Left cardiac atrium (tissue), 4 donors: ENCODE measurements at places on chromosomes 3 and 15.

DNA sequence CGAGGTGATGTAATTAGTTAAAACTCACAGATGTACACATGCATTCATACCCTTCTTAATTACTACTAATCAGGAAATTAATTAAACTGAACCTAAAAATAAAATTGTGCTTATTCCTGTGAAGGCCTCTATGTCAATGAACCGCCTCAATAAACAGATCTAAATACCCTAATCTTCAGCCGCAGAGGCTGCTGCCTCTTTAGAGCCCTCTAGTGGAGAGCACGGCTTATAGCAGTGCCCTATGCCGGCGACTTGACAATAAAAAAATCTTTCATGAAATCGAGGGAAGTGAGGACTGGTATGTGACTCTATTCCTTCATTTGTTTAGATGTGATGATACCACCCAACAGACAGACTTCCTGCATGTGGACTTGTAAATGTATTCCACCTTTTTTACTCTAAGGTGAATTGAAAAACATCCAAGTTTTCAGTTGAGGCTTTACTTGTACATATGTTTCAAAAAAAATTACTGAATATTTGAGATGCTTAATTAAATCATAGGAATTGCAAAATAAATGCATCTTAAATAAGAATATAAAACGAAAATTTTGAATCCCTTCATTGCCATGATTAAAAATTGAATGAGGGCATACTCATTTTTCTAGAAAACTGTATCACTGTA lies 8.3 kb upstream of the EPHA3 start:
- DNase-seq, result no peak

DNA sequence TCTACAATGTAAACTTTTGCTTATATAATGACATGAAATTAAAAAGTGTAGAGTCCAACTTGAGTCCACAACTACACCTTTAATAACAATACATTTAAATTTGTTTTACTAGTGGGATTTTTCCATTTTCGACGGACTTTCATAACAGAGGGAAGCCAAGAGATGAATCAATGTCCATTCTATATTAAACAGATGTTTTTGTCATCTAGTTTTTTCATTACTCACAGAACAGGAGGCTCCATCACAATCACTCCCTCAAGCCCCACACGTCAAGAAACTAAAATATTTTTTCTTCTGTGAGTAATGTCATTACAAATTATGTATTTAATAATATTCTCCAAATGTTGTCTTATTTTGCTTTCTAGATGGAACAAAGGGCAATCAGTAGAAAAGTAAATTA lies 932.9 kb downstream of the ROBO1 start:
- DNase-seq, result no peak

DNA sequence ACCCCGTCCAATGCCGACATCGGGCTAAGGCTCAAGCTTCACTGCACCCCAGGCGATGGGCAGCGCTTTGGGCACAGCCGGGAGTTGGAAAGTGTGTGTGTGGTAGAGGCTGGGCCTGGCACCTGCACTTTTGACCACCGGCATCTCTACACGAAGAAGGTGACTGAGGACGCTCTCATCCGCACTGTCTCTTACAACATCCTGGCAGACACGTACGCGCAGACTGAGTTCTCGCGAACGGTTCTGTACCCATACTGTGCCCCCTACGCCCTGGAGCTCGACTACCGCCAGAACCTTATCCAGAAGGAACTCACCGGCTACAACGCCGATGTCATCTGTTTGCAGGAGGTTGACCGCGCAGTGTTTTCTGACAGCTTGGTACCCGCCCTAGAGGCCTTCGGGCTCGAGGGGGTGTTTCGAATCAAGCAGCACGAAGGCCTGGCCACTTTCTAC lies 1.0 kb downstream of the PDE12 start:
- no peak for DNase-seq

- DNase-seq, result no peak
These were observed 735 bp downstream of the STIMATE start for GRCh38 chr3:52896613-52897012.

- DNase-seq, result no peak
These were observed 4.1 kb downstream of the OR4F6 start for GRCh38 chr15:101807345-101807945.

DNA sequence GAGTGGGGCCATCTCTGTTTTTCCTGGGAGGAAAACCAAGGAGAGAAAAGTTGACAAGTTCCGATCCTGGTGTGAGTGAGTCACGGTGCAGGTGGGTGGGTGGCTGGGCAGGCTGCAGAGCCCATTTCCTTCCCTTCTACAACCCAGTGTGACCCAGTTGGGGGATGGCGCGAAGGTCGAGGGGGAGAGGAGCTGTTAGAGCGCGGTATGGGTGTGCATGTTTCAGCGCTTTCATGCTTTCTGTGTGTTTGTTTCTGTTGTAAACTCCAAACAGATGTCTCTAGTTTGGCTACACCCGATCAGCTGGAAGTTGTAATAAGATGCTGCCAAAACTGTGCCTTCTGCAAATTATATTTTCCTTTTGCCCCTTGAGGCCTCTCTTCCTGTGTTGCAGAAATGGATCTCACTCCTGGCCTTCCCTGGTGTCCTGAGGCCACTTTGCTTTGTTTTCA lies 3.8 kb downstream of the FAM43A start:
- no peak for DNase-seq

- no peak for DNase-seq
These were observed 48.0 kb downstream of the PGPEP1L start for GRCh38 chr15:98959640-98960007.

DNA sequence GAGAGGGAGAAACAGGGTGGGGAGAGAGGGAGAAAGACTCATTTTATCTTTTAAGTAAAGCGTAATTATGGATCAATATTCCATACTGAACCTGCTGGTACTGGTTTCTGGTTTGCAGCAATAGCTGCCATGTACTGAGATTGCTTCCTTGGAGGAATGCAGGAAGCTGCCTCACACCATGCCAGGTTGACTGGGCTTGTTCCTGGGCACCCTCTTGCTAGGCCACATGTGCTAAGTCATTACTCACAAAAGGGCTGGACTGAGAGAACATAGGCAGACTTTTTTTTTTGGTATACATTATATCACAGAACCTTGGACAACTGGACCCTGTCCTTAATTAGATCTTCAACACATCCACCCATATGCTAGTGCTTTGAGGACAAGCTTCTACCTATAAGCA lies 193.4 kb downstream of the ZNF621 start:
- DNase-seq, result no peak

DNA sequence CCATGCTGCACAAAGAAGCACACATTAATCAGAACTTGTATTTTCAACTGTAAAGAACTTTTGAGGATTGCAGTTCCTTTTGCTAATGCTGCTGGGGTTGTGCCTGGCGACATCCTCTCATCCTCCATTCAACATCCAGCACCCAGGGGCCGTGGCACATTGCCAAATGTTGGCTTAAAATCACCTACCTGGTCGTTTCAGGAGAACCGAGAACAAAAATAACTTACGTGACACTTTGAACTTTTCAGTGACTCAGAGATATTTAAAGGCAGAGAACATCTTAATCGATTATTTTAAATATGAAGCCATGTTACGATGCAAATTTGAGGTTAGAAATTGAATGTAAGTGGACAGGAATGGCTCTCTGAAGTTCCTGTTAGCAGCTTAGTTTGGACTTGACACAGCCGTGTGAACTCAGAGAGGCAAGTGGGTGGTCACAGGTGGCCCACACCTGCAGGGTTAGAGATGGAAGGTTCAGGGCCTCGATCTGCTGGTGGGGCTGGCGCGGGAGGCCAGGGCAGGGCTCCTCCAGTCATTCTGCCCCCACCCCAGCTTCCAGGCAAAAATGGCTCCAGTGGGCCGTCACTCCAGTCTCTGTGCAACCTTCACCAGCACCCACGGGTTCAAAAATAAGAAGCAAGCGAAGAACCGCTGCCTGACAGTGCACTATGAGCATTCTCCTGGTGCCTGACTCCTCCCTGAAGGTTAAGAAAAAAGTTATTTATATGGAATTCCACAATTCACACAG lies 12.2 kb downstream of the LRRK1 start:
- no peak for DNase-seq

GRCh38 chr3:37024092-37024491 lies 30.8 kb downstream of the MLH1 start:
- DNase-seq, result no peak

- no peak for DNase-seq
These were observed 443.4 kb upstream of the CDIN1 start for GRCh38 chr15:36136049-36136448.

GRCh38 chr15:82999905-83000671 lies 11.4 kb downstream of the C15orf40 start:
- DNase-seq, result no peak

GRCh38 chr3:196712514-196713413 lies 587 bp downstream of the PIGX start:
- peak; percentile 77 for DNase-seq

DNA sequence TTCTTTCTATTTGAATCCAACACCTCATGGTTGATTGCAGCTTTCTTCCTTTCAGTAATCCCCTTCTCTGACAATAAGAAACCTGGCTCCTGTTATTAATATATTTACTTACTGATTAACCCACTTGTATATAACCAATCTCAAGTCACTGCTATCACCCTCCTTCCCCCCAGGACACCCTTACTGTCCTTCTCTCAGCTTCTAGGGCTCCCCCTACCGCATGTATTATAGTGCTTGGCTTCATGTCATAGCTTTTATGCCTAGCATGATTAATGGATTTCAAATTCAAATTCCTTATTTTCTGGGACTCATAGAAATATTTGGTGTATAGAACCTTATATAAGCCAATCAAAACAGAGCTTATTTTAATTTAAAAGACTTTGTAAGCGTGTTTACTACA lies 75.7 kb upstream of the BNIP2 start:
- no peak for DNase-seq

DNA sequence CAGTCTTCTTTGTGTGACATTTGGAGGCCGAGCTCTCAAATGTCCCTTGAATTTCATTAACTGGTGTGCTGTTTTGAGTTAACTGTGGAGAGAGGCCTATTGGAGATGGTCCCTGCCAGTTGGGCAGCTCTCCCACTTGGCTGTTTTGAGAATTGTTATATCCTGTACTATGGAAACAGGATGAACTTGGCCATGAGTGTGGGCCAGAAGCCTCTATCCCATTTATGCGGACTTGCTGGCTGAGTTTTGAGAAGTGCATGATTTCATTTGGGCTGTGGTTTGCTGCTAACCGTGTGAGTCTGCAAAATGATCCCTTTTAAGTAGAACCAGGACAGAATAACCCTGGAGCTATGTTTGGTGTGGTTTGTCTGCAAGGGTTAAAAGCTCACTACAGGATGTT lies 366.0 kb downstream of the PTPRG start:
- peak; percentile 84 for DNase-seq

GRCh38 chr3:115785782-115786181 lies 162.5 kb downstream of the GAP43 start:
- no peak for DNase-seq

GRCh38 chr3:97187771-97188170 lies 373.4 kb downstream of the EPHA6 start:
- no peak for DNase-seq

- DNase-seq, result peak; percentile 90
These were observed 9.1 kb upstream of the LEKR1 start for GRCh38 chr3:156816794-156817645.

- no peak for DNase-seq
These were observed 364.1 kb downstream of the MFSD1 start for GRCh38 chr3:159165961-159166360.

GRCh38 chr3:98038286-98038685 lies 3.2 kb upstream of the GABRR3 start:
- DNase-seq, result no peak

GRCh38 chr15:80480909-80481308 lies 76.7 kb downstream of the ARNT2 start:
- DNase-seq, result peak; percentile 72

GRCh38 chr3:9229325-9229724 lies 20.1 kb downstream of the SRGAP3 start:
- no peak for DNase-seq

GRCh38 chr3:102181175-102181920 lies 253.5 kb upstream of the ZPLD1 start:
- no peak for DNase-seq

DNA sequence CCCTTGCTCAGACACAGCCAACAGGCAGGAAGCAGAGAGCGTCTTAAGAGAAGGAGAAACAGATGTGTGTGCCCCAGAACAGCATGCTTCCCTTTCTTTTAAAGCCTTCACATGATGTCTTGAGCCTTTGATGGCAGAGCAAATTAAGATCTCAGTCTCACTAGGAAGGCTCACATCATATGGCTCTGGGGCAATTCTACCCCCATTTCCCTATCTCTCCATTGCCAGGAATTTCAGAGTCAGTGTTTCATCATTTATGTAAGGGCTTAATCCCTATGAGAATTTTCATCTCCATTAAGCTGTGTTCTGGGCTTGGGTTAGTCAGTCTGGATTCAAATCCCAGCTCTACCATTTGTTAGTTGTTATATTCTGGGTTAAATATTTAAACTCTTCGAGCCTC lies 41.4 kb upstream of the GLCE start:
- DNase-seq, result no peak

GRCh38 chr3:159796226-159796625 lies 192.4 kb upstream of the IL12A start:
- DNase-seq, result no peak

- DNase-seq, result no peak
These were observed 63.2 kb downstream of the IQGAP1 start for GRCh38 chr15:90451053-90451850.

DNA sequence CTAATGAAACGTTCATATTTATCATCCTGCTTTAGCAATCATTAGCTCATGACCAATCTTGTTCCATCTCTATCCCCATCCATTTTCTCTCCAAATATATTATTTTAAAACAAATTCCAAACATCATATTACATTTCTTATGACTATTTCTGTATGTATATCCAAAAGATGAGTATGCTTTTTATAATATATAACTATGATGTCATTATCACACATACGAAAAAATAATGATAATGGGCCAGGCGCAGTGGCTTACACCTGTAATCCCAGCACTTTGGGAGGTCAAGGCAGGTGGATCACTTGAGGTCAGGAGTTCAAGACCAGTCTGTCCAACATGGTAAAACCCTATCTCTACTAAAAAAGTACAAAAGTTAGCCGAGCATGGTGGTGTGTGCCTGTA lies 280.4 kb downstream of the FHIT start:
- no peak for DNase-seq

DNA sequence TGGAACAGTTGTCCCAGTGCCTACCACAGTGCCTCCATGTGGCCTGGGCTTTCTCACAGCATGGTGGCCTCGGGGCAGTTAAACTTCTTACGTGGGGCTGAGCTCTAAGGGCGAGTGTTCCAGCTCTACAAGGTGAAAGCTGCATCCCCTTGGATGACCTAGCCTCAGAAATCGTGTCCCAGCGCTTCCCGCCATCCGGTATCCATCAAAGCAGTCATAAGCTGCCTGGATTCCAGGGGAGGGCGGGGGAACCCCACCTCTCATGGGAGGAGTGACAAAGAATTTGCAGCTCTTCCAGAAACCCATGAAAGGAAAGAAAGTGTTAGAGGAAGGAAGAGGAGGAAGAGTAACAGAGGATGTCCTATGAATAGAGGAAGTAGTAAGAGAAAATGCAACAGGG lies 45.8 kb upstream of the CCDC174 start:
- no peak for DNase-seq

DNA sequence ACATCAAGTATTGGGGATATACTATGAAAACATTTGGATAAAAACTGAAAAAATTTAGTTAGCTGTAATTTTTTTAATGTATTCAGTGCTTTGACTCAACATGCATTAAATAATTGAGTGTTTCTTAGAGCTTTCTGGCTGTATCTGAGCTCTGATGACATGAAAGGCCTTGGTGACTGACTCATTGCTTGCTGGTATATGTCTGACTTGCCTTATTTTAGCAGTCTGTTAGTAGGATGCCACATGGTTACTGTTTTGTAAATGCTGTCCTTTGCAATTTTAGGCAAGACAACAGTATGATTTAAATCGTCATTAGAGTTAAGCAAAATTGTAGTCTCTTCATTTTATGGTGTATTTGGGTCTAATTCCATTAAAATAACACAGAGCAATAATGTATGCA lies 199.2 kb downstream of the GHSR start:
- no peak for DNase-seq
